ENCODE measurements at places on chromosomes 4 and X.

DNA sequence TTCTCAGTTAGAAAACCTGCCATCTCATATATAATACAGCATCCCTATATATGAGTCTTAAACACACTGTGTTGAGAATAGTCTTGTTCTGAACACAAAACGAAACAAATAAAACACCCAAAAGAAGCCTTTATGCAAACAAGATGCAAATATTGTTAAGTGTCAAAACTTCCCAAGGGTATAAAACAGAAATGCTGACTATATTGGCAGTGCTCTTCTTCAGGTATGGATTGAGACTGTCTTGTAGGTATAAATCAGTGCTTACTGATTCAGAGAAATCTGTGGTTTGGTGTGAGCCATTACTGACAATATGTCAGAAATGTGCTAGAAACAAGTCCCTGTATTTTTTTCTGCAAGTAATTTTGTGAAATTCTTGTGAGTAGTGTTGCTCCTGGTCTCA, 82.8 kb upstream of the CTSO start:
- no peak for DNase-seq

GRCh38 chrX:30570505-30570904, 7.1 kb downstream of the TASL start:
- DNase-seq: no peak

DNA sequence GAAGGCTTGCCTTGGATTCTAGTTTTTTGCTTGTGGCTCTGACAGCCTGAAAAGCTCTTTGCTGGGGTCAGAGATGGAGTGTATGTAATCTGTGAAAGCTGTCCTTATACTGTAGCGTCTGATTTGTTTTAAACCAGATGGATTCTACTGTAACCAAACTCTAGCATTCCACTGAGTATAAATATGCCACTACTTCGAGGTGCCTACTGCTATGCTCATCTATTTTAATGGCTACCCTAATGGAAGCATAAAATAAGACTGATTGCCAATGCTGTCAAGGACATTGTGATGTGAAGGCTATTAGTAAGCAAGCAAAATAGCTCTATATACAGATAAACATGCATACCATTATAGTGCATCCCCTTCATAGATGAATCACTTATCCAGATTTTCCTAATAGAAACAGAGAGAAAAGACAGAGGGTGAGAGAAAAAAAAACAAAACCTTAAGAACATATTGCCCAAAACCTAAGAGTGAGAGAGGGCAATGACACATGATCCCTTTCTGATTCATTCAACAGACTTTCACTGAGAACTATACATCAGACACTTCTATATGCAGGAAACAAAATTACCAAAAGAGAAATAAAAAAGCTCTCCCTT, 1025.8 kb upstream of the LCORL start:
- no peak for DNase-seq

- no peak for DNase-seq
Measured at GRCh38 chr4:70833675-70834074, 6.0 kb downstream of the GRSF1 start.

DNA sequence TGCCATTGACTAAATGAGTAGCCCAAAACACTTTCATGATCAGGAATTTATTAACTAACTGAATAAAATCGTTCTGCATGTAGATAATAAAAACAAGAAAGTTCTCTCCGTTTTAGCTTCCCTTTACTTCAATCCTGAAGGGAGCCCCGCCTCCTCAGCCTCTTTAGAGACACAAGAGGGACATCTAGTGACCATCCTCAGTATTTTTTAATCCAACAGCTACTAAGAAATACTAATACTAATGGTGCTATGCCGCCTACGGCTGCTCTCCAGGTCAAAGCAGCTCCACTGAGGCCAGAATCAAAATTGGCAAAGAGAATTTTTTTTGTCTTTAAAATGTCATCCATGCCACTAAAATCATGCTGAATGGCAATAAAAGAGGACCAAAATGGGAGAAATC, 3.2 kb upstream of the PCDH19 start:
- DNase-seq: no peak

- no peak for DNase-seq
Measured at GRCh38 chrX:103791228-103791627, 14.6 kb downstream of the PLP1 start.

- peak; percentile 33 for DNase-seq
Measured at GRCh38 chr4:53929955-53930798, 134.2 kb downstream of the CHIC2 start.

DNA sequence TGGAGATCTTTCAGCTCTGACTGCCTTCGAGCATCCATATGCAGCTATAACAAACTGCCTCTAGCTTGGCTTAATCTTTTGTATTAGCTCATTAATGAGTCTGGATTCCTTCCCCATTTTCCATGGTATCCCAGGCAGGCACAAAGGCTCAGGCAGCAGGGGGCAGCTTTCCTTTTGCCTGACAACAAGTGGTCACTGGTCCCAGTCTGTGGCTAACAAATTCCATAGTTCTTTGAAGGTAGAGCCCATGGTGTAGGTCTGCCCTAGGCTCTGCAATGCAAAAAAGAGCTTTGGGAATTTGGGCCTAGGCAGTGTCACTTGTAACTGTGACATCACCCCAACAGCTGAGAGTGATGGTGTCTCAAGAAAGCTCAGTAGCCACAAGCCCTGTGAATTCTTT, 234.4 kb upstream of the GPC4 start:
- DNase-seq: no peak

DNA sequence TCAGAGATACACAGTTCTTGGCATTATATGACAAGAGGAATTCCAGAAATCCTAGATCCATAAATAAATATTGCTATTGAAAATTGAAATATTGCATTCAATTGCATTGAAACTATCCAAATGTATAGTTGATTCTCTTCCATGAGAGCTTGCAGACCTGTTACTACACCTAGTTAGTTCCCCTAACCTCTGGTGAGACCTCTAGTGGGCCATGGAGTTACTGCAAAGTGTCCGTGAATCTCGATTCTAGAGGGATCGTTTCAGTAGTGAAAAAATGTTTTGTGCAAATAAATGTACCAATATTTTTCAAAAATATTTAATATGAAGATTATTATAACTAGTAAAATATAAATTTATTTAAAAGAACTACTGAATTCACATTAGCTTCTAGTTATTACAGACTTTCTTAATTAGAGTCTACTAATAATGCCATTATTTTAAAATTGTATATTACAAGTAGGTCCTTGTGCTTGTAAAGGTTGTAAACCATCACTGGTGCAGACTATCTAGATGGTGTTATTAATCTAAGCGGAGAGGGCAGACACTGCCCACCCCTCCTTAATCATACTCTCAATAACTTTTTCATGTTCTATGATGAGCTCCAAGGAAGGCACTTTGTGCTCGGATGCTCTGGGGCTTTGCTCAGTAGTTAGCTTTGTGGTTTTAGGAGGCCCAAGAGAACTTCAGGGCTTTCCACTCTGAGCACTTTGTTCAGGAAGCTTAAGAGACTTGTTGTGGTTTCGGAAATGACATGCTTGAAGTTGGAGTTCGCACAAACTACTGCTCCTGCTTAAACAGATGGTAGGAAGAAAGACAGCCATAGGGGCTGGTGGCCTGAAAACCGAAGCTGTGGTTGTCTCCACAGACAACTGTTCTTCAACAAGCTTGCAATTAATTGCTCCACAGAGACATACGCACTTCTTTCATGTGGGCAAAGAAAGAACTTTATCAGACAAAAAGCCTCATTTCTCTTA, 42.8 kb downstream of the IL21 start:
- DNase-seq: peak; percentile 38

- DNase-seq: no peak
Measured at GRCh38 chr4:145816091-145816490, 122.5 kb downstream of the ZNF827 start.
